ENCODE measurements at places on chromosomes 2 and 18. TPM values are rescaled to one million over a fixed set of nuclear protein-coding genes. Genes with fewer than 3 reads are reported as not detected.

Gene FAHD2A
- 37.0 TPM for polyA plus RNA-seq

Gene ALK
- polyA plus RNA-seq, result not detected

Gene NXPH2
- not detected for polyA plus RNA-seq

Gene FAM98A
- polyA plus RNA-seq, result 34.6 TPM

Gene TRIM43
- polyA plus RNA-seq, result not detected

Gene FSIP2
- 0.04 TPM for polyA plus RNA-seq

Gene UGT1A5
- polyA plus RNA-seq, result not detected

Gene ALLC
- not detected for polyA plus RNA-seq

Gene SP5
- polyA plus RNA-seq, result not detected

Gene PAX8
- polyA plus RNA-seq, result 0.62 TPM

Gene ACVR1C
- polyA plus RNA-seq, result 0.03 TPM

Gene CDKL4
- polyA plus RNA-seq, result 0.17 TPM

Gene MOGAT1
- not detected for polyA plus RNA-seq

Gene TMEM178A
- 1.5 TPM for polyA plus RNA-seq

Gene TMX3
- polyA plus RNA-seq, result 20.0 TPM

Gene CGREF1
- 2.9 TPM for polyA plus RNA-seq

Gene ABCG8
- not detected for polyA plus RNA-seq

Gene ZNG1B
- 8.0 TPM for polyA plus RNA-seq

Gene EEF1B2
- polyA plus RNA-seq, result 454 TPM

Gene KCNIP3
- 0.08 TPM for polyA plus RNA-seq

Gene HOXD8
- polyA plus RNA-seq, result 7.2 TPM

Gene SCYGR6
- not detected for polyA plus RNA-seq
